ENCODE measurements at places on chromosomes 1 and 21.
A peak's percentile ranks its signal among the peaks of the same experiment; 100 is the strongest.

DNA sequence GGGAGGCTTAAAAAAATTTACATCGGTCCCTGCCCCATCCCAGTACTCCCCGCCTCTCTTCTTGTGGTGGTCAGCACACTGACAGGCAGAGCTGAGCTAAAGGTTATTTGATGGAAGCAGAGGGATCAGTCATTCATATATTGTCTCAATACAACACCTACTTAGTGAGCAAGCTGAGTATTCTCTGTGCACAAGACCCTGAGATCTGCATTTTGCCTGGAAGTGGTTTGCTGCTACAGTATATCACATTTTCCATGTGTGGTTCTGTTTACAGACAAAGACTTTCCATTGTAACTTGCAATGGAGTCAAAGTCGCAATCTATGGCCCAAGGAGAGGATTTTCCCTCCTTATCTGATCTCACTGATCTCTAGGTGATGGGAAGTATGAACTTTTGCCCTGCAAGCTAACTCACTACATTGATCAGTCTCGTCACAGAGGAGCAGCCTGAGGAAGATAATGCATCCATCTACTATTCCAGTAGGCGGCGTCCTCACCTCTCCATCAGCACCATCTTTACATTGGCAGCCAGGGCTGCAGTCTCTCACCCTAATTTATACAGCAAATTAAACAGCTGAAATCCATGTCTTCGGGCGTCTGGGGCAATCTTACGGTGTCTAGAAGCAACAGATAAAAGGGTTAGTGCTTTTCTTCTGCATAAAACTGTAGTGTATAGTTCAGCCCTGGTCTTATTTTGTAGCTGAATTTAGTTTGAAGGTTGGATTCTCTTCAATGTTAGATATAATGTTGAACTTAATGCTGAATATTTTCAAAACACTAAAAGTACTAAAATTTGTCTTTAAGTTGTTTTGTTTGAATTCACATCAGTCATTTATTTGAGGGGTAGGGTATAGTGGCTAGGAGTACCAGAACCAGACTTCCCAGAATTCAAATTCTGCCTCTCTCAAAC lies 3.2 kb upstream of the TRAF5 start:
- DNase-seq = no peak

- no peak for DNase-seq
Observed at GRCh38 chr21:28781602-28782276, 210.9 kb downstream of the LTN1 start.

DNA sequence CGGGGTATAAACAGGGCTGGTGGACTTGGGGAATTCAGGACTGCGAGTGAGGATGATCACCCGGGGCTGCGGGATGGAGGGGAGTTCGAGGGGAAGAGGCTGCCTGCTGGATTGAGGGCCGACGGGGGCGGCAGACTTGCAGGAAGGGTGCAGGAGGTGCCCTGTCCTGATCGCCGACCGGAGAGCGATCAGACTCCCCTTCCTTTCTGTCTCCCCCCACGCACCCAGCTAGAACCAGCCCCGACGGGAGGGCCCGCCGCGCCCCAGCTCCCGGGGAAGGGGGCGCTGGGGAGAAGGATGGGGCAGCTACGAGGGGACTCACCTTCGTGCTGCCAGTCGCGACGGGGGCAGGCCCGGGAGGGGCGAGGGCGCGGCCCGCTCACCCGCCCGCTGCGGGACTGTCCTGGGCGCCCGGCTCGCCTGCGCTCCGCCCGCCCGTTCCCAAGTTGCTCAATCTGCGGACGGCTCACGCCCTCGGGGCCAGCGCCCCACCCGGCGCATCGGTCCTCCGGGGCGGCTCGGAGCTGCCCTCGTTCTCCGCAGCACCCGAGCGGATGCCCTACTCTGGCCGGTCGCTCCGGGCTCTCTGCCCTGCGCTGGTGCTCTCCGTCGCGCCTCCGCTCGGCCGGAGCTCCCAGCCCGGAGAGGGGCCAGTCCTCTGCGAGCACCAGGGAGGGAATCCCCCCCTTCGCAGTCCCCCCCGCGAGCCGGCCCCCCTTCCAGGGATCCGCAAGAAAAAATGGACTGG lies at the start of gene RSPO1:
RSPO1 (minus strand) TSS at position 649 of the 748 bp plus-strand sequence. CDS start 5,231 bp downstream, outside the sequence.
- no peak for DNase-seq

GRCh38 chr1:200369706-200370105 lies 40.1 kb downstream of the ZNF281 start:
- DNase-seq = no peak

DNA sequence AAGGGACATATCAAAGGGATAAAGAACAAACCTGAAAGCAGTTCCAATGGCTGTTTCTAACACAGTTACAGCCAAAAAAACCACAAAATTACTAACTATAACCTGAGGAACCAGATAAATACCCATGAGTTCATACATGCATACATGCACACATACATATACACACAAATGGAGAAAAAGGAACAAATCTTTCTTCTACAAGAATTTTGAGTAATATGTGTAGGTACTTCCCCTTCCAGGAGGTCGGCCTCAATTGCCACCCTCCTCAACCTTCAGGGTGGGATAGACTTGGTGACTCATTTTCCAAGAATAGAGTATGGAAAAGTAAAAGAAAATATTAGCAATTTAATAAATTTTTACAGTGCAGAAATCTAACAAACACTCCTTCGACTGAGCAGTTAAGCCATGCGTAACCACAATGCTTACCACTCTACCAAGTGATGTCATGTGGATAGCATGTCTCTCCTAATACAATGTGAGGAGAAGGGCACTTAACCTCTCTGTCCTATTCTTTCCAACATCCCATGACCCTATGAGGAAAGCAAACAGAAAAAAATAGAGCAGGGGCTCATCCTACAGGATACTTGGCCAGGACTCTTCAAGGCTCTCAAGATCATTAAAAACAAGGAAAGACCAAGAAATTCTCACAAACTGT lies 243.0 kb upstream of the RUNX1 start:
- peak; percentile 43 for DNase-seq

GRCh38 chr1:235059221-235059620 lies 69.4 kb downstream of the TOMM20 start:
- no peak for DNase-seq

- DNase-seq = no peak
Observed at GRCh38 chr21:31576428-31576827, 83.1 kb upstream of the SOD1 start.

- DNase-seq = no peak
Observed at GRCh38 chr1:223844787-223845036, 1.0 kb downstream of the TP53BP2 start.

DNA sequence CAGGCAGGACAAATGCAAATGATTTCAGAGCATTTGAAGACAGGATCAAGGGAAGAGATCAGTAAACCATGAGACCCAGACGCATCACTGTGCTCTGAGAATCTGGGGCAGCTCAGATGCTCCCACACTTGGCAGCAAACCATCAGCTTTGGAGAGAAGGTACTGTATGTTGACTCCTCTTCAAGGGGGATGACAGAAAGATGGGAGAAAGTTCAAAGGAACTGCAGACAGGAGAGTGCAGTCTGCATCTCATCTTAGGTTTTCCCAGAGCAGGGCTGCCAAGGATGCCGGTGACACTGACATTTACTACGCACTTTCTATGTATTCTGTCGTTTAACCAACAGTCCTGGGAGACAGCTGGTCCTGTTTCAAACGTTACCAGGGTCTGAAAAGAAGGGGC lies 35.8 kb downstream of the OLFML2B start:
- DNase-seq = no peak

GRCh38 chr1:70659891-70660290 lies 248.8 kb downstream of the CTH start:
- no peak for DNase-seq

GRCh38 chr1:183105449-183105848 lies 80.6 kb upstream of the LAMC2 start:
- no peak for DNase-seq

- DNase-seq = no peak
Observed at GRCh38 chr1:194503209-194503608, 1316.8 kb upstream of the B3GALT2 start.

DNA sequence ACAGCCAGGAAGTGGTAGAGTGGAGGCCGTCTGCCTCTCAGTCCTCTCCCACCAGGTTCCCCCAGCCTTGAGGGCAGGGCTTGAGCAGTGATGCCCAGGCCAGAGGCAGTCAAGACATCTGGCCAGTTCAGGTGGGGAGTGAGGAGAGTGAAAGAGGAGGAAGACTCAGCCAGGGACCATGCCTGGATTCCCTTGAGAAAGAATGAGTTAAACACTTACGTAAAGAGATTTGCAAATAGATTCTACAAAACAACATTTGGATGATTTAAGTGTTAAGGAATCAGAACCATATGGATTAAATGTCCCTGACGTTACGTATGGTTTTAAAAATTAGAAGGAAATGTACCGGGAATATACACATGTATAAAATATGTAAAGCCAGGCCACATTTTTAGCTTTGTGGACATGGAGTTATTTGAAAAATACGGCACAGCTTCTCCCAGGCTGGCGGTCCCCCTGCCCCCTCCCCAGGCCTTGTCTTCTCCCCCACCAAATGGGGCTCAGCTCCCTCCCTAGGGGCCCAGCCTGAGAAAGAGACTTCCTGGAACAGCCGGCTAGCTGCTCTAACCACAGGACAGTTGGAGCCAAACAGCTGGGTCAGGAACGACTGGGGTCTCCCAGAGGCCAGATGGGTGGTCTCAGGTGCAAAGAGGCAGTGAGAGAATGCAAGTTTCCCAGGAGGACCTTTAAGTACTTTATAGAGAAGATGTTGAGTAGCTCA lies 188.3 kb upstream of the EDN2 start:
- DNase-seq = peak; percentile 64

- DNase-seq = no peak
Observed at GRCh38 chr21:43287111-43287760, 118.4 kb downstream of the CRYAA start.

GRCh38 chr1:8061673-8062386 lies 35.7 kb upstream of the ERRFI1 start:
- no peak for DNase-seq

DNA sequence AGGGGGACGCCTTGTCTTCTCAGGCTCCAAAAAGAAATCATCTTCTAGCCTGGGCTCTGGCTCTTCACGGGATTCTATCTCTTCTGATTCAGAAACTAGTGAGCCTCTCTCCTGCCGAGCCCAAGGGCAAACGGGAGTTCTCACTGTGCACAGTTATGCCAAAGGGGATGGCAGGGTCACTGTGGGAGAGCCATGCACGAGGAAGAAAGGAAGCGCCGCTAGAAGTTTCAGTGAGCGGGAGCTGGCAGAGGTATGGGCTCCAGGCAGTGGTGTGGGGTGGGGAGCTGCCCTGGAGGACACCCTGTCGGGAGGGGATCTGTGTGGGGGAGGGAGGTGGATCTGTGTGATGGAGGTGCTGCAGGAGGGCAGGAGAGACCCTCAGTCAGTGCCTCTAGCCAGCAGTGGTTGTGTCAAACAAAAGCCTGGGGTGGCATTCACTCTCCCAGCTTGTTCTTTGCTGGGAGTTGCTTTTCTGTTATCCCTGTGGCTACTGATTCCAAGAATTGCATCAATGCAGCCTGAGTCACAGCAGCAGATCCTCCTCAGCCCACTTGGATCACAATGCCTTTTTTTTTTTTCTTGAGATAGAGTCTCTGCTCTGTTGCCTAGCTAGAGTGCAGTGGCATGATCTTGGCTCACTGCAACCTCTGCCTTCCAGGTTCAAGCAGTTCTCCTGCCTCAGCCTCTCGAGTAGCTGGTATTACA lies 21.8 kb downstream of the KDM4A start:
- peak; percentile 55 for DNase-seq

DNA sequence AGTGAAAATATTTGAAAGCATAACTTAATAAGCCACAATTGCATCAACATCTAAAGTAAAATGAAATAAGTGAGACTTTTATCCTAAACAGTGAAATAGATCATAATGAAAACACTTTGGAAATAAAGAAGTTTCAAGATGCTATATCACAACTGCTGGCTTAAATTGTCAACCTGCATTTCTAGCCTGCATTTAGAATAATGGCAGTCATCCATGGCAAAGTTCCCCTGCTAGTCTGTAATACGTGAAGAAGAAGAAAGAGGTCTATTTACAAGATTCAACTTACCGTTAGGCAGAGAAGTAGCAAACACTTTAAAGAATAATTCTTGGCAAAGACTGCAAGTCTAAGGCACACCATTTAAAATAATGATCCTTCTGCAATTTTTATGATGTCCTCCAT lies 133.6 kb downstream of the DPYD start:
- no peak for DNase-seq

- DNase-seq = no peak
Observed at GRCh38 chr1:155553349-155553748, 9.3 kb downstream of the ASH1L start.

DNA sequence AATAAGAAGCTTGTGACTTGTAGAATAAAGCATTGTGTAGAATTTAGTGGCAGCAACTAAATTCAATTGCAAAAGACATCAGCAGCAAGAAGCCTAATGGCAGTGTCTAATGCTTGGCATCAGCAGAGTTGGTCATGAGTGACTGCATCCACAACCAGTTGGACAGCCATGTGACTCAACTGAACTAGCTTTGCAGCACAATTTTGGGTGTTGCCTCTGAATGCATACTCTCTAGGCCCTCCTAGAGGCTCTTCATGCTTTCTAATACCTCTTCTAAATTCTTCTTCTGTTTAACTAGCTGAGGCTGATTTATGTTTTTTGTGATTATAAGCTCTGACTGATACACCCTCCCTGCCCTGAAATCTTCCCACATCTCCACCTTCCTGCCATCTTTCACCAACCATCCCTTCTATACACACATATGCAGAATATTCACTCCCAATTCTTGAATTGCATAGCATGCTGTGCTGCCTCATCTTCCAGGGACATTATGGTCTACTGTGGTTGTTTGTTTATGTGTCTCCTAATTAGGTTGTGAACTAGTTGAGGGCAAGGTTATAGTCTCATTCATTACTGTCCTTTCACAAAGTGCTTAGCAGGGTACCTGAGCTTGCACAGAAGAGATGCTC lies 266.7 kb upstream of the GJB5 start:
- no peak for DNase-seq

DNA sequence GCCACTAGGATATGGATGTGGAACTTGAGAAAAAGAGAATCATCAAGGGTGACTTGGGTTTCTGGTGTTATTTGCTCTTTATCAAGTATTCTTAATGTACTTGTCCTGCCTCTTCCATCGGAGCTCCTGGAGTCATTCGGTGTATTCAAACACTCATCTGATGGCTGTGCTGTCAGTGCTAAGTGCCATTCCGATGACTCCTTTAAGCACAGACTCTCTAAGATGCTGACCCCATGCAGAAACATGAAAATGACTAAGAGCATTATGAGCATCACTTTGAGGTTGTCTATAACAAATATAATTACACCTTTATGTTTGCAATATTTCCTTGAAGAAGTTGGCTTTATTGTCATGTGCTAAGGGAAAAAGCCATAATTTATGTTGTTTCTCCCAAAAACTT lies 11.3 kb upstream of the RPL5 start:
- DNase-seq = no peak

- no peak for DNase-seq
Observed at GRCh38 chr1:109396871-109397580, 692 bp downstream of the SORT1 start.

GRCh38 chr1:70442490-70442889 lies 31.4 kb downstream of the CTH start:
- no peak for DNase-seq
